ENCODE measurements at places on chromosomes 11 and 22. TPM values are rescaled to one million over a fixed set of nuclear protein-coding genes. Genes with fewer than 3 reads are reported as not detected.

DNA sequence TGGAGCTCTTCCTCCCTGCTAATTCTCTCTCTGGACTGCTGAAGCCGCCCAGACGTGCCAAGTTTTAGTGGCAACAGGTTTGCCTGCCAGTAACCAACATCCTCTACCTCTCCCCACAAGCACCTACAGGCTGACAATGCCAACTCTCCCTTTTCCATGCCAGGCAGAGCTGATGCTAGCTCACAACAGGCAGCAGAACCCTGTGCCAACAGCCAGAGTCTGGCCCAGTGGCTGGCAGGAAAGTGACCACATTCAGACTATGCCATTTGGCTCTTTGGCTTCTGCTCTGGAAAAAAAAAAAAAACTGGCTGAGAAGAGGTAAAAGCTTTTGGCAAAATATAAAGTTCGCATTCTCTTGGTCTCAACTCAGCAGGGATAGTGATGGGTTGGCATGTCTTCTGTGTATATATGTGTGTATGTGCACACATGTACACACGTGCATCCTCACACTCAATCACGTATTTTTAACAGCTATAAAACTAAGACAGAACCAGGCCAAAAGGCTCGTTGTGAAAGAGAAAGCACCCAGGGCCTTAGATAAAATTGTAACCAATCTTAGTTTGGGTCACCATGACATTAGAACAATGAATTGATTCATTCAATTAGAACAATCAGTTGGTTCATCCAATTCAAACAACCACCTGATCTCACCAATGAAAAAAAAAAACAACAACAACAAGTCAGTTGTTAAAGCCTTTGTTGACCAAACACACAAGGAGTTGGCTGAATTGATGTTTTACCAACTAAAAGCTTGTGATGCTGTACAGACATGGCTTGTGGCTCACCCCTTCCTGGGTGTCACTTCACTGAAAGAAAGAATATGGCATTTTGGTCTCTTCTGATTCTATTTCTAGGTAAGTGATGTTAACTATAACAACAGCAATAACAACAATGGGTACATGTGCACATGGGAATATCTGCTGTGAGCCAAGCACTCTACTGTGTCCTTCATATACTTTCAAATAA lies 48.6 kb downstream of the TRIM29 start:
- no peak for DNase-seq

GRCh38 chr11:57363131-57364080 lies 17.5 kb downstream of the PRG3 start:
- DNase-seq = no peak

GRCh38 chr11:62863687-62864335 lies 16.9 kb upstream of the SLC3A2 start:
- no peak for DNase-seq

DNA sequence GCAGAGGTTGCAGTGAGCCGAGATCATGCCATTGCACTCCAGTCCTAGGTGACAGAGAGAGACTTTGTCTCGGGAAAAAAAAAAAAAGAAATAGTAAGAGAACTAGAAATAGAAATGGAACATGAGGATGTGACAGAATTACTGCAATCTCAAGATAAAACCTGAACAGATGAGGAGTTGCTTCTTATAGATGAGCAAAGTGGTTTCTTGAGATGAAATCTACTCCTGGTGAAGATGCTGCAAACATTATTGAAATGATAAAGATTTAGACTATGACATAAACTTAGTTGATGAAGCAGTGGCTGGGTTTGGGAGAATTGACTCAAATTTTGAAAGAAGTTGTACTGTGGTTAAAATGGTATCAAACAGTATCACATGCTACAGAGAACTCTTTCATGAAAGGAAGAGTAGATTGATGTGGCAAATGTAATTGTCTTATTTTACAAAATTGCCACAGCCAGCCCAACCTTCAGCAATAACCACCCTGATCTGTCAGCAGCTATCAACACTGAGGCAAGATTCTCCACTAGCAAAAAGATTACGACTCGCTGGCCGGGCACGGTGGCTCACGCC lies 13.7 kb downstream of the XNDC1N start:
- DNase-seq = no peak

DNA sequence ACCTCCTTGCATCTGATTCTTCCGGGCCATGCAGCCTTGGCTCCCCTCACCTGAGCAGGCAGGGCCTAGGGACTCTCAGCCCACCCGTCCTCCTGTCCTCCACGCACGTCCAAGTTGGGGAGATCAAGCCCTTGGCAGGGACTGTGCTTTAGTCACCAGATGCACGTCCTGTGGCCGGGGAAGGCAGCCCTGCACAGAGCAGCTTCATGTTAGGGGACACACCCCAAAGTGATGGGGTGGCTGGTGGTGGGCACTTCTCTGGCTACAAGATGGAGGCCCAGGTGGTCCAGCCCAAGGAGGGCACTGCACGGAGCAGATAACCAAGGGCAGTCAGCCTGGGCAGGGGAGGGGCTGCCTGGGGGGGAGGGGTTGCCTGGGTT lies 1.2 kb downstream of the MUC5B start:
- peak; percentile 17 for DNase-seq

GRCh38 chr11:66641834-66642233 lies 3.3 kb downstream of the RBM4 start:
- no peak for DNase-seq

- peak; percentile 21 for DNase-seq
Observed at GRCh38 chr11:71076525-71077304, 175.7 kb downstream of the SHANK2 start.

- peak; percentile 88 for DNase-seq
Observed at GRCh38 chr11:12008790-12009616, 577 bp upstream of the DKK3 start.

- no peak for DNase-seq
Observed at GRCh38 chr11:722346-722811, 16.3 kb downstream of the EPS8L2 start.

The HEPACAM gene
- total RNA-seq = 0.17 TPM

The IL18 gene
- total RNA-seq = 3.5 TPM

The FXYD6 gene
- total RNA-seq = 30.7 TPM

The OR52H1 gene
- total RNA-seq = 0.28 TPM
